ENCODE measurements at places on chromosomes 11 and 22.
A peak's percentile ranks its signal among the peaks of the same experiment; 100 is the strongest.

- DNase-seq, result peak; percentile 59
These were observed 9.3 kb downstream of the INS start for GRCh38 chr11:2151500-2152257.

DNA sequence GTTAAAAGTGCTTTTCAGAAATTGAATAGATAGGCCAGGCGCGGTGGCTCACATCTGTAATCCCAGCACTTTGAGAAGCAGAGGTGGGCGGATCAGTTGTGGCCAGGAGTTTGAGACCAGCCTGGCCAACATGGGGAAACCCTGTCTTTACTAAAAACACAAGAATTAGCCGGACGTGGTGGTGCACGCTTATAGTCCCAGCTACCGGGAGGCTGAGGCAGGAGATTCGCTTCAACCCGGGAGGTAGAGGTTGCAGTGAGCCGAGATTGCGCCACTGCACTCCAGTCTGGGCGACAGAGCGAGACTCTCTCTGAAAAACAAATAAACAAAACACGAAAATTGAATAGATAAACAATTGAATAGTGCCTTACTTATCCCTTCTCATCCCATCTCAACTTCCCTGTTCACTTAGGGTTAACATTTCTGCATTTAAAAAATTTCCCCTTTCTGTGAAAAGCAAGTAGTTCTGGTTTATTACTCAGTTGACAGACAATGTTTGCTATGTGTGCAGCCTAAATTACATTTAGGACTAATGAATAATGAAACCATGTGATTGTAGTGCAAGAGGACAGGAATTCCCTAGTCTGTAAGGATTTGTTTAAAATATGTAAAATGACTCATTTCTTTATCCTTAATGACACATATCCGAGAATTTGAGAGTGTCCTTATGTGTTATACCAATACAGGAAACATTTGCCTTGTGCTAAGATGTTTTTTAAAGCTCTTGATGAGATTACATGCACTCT is 6.0 kb downstream of the RNF169 start:
- DNase-seq, result no peak

DNA sequence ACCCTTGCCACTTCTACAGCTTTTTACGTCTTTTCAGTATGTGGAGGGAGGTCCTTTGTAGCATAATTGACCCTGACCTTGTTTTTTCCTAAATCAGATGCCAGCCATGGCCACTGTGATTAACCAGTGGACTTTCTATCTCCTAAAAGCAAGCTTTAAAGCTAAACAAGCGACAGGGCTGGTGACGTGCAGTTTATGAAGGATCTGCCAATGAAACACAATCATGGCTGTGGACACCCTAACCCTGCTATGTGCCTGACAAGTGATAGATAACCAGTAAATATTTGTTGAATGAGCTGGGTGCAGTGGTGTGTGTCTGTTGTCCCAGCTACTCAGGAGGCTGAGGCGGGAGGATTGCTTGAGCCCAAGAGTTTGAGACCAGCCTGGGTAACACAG is 64.2 kb downstream of the LIF start:
- DNase-seq, result no peak

- DNase-seq, result no peak
These were observed 63.6 kb downstream of the THAP12 start for GRCh38 chr11:76317296-76317695.

- DNase-seq, result no peak
These were observed 95.2 kb downstream of the ABTB2 start for GRCh38 chr11:34262531-34263081.

DNA sequence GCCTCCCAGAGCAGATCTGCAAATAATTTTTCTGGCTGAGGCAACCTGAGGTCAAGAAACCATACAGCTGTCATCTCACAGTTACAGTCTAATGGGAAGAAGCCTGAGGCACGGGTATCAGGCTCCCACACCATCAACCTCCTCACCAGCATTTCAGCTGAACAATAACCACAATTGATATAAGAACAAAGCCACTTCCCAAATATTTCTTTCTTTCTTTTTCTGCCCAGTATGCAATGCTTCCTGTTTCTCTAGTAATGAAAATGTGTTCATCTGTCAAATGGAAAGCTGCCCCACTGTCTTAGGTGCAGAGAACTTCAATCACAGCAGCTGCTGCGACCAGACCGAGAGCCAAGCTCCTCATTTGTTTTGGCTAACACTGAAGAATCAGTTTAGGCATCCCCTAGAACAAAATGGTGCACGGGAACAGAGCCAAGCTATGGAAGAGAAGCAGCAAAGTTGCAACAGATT is 108.4 kb downstream of the BLID start:
- no peak for DNase-seq

GRCh38 chr11:65026810-65027209 is 429 bp upstream of the SNX15 start:
- no peak for DNase-seq

GRCh38 chr22:48436201-48436931 is 1391.3 kb downstream of the BRD1 start:
- no peak for DNase-seq

DNA sequence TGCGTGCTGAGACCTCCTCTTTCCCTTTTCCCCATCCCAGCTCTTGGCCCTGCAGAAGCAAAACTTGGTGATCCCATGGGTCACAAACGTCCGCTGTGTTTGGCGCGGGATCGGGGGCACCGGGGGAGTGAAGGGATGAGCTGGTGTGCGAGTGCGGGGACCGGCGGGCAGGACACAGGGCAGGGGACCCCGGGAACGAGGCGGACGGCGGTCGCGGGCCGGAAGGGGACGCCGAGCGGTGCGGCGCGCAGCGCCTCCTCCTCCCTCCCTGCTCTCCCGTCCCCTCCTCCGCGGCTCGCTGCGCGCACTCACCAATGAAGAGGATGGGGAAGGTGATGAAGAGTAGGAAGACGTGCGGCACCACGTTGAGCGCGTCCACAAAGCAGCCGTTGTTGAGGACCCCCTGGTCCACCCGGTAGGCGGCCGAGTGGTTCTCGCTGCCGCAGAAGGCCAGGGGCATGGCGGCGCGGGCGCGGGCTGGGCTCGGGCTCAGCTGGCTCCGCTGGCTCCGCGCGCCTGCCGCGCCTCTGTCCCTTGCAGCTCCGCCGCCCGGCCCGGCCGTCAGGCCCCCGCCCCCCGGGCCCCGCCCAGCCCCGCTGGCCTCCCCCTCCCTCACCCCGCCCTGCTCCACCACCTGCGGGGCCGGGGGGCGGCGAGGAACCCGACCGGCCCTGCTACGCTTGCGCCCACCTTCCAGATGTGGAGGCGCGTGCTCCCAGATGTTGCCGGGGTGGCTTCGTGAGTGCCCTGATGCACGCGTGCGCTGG is at the start of gene ABCC8:
TSS of gene ABCC8 (minus strand) at position 529 of the 767 bp plus-strand sequence. CDS start at position 460, 69 bp downstream.
- no peak for DNase-seq

DNA sequence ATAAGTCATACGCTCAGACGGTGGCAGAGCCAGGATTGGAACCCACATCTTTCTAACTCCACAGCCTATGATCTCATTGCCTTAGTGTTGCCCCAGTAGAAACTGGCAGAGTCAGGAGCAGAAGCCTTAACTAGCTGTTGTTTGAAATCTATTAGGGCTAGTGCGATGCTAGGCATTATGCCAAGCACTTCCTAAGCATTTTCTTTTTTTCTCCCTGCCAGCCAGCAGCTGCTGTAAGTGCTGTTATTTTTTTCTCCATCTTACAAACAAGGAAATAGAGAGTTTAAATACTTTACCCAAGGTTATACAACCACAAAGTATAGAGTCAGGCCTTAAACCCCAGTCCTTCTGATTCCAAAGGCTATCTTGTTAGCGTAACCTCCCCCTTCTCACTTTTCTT is 161.0 kb upstream of the SORL1-AS1 start:
- DNase-seq, result no peak

DNA sequence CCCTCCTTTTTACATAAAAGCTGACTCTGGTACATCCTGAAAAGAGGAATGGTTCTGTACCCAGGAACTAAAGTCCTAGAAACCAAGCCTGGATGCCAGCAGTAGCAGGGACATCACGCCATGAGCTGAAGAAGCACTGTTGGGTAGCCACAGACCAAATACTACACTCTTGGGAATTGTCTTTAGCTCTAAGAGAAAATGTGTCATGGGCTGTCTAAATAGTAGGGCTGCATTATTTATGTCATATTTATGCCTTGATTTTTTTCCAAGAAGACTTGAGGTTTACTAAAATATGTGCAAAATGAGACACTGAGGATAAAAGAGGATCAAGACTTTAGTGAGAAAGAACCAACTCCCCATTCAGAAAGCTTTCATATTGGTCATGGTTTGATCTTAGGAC is 213.6 kb downstream of the RAB38 start:
- DNase-seq, result no peak

- DNase-seq, result no peak
These were observed 222.5 kb upstream of the KIRREL3 start for GRCh38 chr11:127223026-127223425.

GRCh38 chr22:41092847-41093411 is 537 bp downstream of the EP300 start:
- peak; percentile 7 for DNase-seq

GRCh38 chr11:122265981-122266380 is 150.0 kb upstream of the BLID start:
- no peak for DNase-seq

- peak; percentile 19 for DNase-seq
These were observed 1.2 kb upstream of the ARHGEF12 start for GRCh38 chr11:120334894-120335462.

DNA sequence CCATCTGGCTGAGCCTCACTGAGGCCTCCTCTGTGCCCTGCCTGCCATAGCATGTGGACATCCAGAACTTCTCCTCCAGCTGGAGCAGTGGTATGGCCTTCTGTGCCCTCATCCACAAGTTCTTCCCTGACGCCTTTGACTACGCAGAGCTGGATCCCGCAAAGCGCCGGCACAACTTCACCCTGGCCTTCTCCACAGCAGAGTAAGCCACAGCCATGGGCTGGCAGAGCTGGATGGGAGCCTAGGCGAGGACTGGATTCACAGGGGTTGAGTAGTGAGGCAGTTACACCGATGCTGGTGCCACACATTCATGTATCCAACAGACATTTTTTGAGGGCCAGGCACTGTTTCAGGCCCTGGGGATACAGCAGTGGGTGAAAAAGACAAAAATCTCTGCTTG is 9.1 kb downstream of the SMTNL1 start:
- no peak for DNase-seq

GRCh38 chr11:113952588-113952987 is 22.3 kb upstream of the HTR3A start:
- DNase-seq, result no peak

- DNase-seq, result no peak
These were observed 7.0 kb downstream of the PTPRJ start for GRCh38 chr11:47987310-47987709.

DNA sequence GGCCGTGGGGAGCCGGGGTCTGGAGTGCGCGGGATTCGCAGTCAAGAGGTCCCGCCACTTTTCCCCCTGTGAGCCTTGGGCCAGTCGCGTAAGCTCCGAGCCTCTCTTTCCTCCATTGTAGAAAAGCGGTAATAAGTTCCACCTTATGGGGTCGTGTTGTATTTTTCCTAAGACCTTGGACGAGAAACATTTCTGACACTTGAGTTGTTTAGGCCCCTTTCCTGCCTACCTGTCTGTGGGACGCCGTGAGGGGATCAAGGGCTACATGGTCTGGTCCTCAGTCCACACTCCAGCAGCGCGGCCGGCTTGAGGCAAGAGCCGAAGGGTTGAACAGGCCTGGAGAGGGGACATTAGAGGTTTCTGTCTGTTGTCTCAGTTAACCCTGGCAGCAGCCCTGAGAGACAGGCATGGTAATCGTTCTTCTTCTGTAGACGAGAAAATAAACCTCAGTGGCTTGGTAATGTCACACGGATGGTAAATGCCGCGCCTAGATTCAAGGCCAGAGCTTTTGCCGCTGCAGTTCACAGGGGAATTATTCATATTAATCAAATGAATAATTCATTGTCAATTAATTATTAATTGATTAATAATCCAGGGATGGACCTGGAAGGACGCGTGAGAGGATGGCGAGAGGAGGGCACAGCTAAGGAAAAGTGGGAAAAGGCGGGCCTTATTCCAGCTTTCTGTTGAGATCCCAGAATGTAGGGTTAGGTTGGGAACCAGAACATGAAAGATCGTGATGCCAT is 545 bp downstream of the FEN1 start:
- DNase-seq, result no peak

- DNase-seq, result no peak
These were observed 113.5 kb upstream of the IGLL5 start for GRCh38 chr22:22773979-22774604.

DNA sequence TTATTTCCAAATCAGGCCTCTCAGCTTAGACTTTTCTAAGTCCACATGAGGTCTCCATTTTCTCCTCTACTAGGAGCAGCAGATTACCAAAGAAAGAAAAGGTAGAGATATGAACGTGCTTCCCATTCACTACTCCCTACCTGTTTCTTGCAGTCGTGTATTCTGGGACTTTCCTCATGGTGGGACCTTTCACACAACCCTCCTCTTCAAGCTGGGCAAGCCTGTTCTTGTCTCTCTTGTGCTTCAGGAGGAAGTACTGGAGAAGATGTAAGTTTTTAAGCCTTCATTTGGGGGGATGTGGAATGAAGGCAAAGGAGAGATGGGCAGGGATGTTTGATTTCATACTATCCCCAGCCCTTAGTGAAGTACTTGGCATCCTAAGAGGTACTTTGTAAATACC is 128.8 kb upstream of the SESN3 start:
- DNase-seq, result no peak

DNA sequence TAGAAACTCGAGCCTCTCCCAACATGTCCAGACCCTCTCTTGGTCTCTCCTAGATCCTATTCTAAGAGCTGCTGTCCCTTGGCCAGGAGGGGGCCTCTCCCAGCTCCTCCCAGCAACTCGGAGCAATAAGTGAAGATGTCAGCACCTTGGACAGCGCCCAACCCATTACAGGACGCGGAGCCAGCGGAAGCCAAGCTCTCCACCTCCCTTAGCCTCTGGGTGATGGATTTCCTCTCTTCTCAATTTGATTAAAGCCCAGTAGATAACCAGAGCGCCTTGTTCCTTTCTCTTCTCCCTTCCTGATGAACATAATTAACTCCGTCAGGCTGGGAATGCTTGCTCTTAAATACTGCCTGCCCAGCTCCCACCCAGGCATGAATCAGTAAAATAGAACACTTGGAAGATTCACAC is 26.2 kb upstream of the TPBGL start:
- peak; percentile 41 for DNase-seq

- DNase-seq, result no peak
These were observed 16.3 kb downstream of the OR2AG2 start for GRCh38 chr11:6755303-6755952.

DNA sequence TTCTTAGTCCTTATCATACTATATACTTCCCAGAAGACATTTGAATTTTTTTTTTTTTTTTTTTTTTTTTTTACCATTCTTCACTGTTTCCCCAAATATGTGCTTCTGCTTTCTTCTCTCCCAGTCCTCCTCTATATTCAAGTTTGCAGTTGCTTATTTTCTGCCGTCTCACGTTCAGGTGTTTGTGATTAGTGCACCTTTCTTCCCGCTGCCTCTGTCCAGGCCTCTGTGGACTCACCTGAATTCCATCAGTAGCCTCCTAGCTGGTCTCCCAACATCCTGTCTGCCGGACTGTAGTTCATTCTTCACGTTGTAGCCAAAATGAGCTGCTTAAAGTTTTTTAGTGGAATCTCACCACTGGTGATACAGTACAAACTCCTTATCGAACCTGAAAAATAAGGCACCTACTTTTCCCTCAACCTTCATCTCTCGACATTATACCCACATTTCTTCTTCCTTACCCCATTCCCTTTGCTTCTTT is 795 bp upstream of the MSANTD4 start:
- no peak for DNase-seq

- no peak for DNase-seq
These were observed 253.3 kb downstream of the KIRREL3 start for GRCh38 chr11:126747315-126747714.
